ENCODE measurements at places on chromosomes 12 and 14.

DNA sequence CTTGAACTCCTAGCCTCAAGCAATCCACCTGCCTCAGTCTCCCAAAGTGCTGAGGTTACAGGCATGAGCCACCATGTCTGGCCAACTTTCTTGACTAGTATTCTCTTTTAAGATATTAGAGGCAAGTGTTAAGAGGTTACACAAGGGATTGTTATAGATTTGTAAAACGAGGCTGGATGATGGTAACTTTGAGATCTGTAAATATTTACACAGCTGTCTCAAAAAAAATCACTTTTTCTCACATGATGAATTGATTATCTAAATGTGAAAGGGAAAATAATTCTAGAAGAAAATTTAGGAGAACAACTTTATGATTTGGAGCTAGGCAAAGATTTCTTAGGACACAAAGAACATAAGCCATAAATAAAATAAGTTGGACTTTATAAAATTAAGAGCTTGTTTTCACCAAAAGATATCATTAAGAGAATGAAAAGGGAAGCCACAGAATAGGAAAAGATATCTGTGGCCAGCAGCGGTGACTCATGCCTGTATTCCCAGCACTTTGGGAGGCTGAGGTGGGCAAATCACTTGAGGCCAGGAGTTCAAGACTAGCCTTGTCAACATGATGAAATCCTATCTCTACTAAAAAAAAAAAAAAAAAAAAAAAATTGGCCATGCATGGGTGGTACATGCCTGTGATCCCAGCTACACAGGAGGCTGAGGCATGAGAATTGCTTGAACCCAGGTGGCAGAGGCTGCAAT lies 77.4 kb downstream of the BBS10 start:
- DNase-seq, result no peak

DNA sequence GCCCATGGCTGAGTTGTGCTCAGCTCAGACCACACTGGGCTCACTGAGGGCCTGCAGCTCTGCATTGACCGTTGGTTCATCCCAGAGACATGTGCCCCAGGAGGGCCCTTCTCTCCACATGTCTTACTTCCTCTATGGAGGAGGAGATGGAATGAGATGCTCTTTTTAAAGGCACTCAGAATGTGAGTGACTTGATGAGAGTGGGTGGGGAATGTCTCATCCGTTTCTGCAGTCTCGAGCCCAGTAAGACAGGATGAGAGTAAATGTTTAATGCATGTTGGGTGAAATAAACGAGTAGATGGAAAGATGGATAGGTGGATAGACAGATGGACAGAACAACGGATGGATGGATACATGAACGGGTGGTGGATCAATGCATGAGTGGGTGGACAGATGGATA lies 68.8 kb upstream of the NOS1 start:
- DNase-seq, result no peak

DNA sequence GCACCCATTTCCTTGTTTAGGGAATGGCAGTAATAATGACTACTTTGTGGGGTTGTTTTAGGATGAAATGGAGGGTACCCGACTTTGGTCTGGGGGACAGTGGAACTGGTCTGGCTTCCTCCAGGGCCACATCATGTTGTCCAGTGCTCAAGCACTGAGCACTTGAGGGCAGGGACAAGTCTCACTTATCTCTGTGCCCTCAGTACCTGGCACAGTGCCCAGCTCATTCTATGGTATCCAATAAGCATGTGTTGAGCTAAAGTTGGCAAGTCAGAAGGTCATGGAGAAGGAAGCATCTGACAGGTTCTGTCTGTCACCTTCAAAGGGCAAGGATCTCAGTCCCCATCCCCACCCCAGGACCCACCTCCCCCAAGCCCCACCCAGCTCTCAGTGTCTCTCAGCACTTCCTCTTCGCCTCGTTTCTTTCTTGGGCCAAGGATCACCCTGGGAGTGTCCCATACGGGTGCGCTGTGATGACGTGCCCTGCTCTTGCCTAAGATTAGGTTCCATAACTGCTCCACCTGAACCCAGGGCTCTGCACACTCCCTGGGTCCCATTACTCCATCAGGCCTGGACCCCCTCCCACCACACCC lies 24.3 kb upstream of the TMEM106C start:
- no peak for DNase-seq

- DNase-seq, result no peak
These were observed 1.8 kb upstream of the DYRK2 start for GRCh38 chr12:67646775-67647174.

GRCh38 chr12:88544991-88545980 lies 35.0 kb downstream of the KITLG start:
- no peak for DNase-seq

GRCh38 chr12:71947645-71948105 lies 9.0 kb downstream of the TPH2 start:
- no peak for DNase-seq

DNA sequence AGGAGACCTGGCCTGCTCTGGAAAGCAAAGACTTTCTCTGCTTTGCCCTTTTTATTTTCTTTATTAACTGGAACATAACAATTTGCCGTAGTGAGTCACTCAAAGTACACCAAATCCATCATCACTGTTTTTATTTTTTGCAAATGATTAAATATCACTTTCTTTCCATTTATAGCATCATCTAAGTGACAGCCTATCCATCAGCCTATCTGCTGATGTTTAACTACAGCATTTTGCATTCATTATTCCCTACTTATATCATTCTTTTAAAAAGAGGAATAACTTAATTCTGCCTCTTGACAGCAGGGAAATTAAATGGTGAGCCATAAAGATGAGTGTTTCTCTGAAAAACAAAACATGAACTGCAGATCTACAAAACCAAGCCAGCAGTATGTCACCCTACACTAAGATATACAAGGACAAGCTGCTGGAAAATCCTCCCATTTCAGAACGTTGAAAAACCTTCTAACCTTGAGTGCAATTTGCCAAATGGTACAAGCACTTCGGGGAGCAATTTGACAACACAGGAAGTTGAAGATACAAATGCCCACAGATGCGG lies 821.3 kb upstream of the TMEM132C start:
- DNase-seq, result no peak

GRCh38 chr12:116891019-116891418 lies 9.8 kb upstream of the HRK start:
- no peak for DNase-seq

DNA sequence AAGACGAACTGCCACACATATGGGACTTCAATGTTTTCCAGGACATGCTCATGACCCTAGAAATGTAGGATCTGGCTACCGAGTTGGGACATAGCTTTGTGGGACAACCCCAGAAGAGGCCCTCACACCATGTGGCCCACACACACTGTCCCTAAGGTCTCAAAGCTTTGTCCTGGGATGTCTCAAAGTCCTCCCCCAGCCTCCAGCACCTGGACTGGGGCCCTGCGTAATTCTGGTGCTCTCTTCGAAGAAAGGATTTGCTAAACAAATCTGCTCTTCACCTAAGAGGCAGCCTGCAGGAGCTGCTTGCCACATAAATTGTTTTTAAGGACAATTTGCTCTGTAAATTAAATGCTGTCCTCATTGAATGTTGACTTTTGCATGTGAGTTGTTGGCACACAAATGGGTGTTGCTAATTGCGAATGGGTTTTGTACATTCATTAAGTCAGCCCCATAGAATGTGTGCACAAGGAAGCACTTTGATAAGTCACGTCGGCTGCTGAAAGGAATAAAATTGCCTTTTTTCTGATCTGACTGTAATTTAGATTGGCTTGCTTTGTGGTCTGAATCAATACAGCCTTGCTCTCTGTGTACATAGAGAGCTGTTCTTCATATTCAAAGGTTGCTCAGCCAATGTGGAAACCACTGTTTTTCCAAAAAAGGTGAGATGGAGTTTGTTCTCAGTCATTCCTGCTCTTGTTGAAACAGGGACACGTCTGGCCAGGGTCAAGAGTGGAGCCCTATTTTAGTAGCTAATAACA lies 161.6 kb upstream of the PWP1 start:
- no peak for DNase-seq

DNA sequence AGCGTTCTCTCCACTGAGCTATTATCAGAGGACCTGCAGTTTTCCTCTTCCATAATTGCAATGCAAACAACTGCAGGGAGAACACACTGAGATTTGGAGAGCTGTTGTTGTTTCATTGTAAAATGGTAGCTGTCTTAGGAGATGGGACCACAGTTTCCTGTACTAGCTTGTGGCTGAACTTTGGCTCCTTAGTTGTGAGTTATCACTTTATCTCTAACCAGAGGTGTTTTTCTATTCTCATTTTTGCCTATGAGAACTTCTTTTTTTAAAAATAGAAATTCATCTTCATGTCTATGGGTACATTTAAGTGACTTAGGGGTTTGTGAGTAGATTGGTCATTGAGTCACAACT lies 216.5 kb downstream of the SLC38A4 start:
- DNase-seq, result no peak

- DNase-seq, result no peak
These were observed 40.0 kb downstream of the SCN8A start for GRCh38 chr12:51630986-51631385.

GRCh38 chr14:35114036-35114435 lies 7.8 kb downstream of the PPP2R3C start:
- no peak for DNase-seq

- no peak for DNase-seq
These were observed 46.3 kb downstream of the STON2 start for GRCh38 chr14:81353691-81354323.

DNA sequence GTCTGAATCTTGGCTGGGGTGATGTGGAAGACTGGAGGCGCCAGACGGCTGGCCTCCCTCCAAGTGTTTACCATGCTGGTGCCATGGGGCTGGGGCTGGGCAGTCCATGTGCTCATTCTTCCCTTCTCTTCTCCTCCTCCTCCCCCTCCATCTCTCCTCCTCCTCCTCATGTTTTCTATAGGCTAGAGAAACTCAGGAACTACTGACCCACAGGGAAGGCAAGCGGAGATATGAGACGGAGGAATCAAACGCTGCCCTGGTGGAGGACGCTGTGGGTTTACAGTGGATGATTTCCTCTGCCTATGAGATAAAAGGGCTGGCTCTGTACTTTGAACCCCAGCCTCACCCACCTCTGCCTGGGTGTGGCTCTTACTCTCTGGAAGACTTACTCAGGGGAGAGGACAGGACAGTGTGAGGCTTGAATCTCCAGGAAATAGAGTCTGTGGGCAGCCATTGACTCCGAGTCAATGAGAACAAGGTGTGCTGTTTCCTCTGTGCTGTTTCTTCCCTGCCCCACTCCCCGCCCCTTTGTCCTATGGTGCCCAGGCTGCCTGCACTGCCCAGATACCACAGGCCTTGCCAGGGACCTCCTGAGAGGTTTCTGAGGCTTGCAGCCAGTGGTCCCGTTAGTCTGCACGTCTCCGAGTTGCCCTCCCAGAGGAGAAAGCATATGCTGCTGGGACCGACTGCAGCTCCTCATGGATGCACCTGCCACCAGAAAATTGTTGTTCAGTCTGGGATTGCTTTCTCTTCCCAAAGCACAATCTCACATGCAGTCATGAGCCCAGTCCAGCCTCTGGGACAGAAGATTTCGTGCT lies 132.6 kb upstream of the ARHGAP5 start:
- no peak for DNase-seq

DNA sequence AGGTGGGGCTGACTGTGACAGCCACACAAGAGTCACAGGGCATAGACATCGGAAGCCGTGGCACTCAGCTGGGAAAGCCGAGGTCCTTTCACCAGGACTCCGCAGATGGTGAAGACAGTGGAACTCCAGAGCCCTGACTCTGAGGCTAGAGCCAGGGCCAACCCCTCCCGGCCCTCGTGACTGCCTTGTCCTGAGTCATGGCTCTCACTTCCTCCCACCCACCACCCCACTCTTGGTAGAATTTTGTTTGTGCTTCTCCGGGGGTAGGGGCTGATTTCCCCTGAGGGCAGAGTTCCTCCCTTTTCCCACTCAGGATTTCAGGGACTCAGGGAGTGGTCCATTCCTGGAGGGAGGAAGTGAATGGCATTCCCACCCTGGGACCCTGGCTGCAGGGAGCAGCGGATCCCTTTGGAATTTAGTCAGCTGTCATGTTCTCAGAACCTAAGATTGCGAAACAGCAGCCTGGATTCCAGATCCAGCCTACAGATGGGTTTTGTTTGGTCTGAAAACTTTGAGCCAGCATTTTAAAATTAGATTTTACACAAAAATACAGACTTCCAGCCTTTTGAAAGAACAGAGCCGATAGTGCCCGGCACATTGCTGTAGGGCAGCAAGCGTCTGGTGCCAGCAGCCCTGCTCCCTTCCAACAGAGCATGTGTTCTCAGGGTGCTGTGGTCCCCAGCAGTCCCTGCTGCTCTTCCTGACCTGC lies 50.7 kb downstream of the TPCN1 start:
- DNase-seq, result peak; percentile 32

DNA sequence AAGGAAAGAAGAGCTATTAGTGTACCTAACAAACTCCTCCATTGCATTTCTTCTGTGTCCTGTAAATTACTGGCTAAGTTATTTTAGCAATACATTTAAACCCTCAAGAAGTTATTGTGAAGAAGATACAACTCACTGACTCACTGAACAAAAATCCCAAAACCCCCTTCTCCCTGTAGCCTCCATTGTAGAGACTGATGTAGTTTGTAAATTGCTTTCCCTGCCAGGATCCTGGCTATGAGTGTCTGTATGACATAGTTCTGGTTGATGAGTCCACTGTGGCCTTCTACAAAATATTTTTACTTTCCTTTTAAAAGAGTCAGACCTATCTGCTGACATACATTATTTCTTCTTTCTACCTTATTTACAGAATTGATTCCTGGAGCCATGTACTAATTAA lies 155.6 kb downstream of the SLC6A15 start:
- DNase-seq, result no peak

GRCh38 chr12:11793921-11794710 lies 144.6 kb downstream of the ETV6 start:
- DNase-seq, result no peak

DNA sequence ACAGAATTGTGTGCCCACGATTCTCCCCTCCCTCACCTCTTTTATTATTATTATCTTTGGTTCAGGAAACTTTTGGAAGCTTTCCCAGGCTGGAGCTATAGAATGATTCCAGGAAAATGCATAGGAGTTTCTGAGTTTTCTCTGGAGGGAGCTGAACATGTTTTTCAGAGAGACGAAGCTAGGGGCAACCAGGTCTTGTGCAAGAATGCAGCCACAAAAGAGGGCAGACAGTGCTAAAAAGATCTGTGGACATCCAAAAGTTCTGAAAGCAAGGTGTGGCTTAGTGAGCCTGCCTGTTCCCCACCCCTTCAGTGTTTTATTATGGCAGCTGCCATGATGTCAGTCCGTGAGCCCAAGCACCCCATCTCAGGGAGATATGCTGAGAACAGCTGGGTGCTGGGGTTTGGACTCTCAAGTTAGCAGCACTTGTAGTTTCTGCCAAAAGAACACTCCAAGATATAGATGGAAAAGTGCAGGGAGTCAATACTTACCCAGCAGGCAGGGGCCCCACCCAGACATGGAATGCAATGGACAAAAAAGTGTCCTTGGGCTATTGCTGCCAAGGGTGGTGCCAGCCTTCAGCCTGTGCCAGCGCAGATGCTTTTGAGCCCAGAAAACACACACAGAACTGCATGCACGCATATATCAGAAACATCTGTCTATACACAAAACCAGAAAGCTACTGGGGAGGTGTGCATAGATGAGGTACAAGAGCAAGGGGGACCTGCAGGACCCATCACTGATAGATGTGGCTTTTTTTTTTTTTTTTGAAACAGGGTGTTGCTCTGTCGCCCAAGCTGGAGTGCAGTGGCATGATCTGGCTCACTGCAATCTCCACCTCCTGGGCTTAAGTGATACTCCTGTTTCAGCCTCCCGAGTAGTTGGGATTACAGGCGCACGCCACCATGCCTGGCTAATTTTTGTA lies 17.0 kb upstream of the IRF2BPL start:
- no peak for DNase-seq

- no peak for DNase-seq
These were observed 183.7 kb downstream of the DACT1 start for GRCh38 chr14:58821421-58821820.

GRCh38 chr12:112049351-112049750 lies 36.1 kb downstream of the ERP29 start:
- no peak for DNase-seq

- no peak for DNase-seq
These were observed 11.4 kb downstream of the NOPCHAP1 start for GRCh38 chr12:104997541-104997940.
